Erythroblast (primary cell): ENCODE measurements at places on chromosomes 6 and 20.

- no peak for DNase-seq
Measured at GRCh38 chr6:84854811-84855400, 90.5 kb upstream of the TBX18 start.

DNA sequence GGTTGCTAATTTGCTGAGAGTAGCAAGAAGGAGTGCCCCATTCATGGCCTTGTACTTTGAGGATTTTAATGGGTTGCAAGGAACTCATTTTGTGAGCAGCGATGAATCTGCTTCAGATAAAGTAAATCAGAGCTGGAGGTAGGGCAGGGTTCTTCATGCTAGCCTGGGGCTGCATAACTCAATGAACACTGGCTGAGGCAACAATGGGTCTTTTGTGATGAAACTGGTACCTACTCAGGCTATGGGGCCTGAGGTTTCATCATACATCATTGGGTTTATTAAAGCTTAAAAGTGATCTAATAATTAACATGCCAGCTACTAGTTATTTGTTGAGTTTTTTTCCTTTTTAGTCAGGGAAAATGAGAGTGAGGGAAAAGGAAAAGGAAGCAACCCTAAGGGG, 106.9 kb downstream of the FAM50B start:
- DNase-seq = no peak

- no peak for DNase-seq
Measured at GRCh38 chr6:106398621-106399020, 38.1 kb downstream of the CRYBG1 start.

DNA sequence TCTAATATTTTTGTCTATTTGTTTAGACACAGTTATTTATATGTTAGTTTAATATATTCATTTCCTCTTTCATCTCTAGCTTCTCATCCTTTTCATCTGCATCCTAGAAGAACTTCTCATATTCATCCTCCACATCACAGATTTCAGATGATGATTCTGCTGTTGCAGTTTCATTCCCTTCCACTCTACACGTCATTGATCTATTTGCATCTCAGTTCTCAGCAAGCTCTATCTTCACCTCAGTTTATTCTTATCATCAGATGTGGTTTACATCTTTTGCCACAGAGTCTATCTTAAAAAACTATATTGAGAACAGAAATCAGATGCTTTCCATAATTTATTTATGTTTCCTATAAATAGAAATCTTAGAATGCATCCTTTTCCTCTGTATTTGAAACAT, 13.3 kb downstream of the SLC2A12 start:
- no peak for DNase-seq

- no peak for DNase-seq
Measured at GRCh38 chr20:14611479-14611878, 274.1 kb upstream of the FLRT3 start.

DNA sequence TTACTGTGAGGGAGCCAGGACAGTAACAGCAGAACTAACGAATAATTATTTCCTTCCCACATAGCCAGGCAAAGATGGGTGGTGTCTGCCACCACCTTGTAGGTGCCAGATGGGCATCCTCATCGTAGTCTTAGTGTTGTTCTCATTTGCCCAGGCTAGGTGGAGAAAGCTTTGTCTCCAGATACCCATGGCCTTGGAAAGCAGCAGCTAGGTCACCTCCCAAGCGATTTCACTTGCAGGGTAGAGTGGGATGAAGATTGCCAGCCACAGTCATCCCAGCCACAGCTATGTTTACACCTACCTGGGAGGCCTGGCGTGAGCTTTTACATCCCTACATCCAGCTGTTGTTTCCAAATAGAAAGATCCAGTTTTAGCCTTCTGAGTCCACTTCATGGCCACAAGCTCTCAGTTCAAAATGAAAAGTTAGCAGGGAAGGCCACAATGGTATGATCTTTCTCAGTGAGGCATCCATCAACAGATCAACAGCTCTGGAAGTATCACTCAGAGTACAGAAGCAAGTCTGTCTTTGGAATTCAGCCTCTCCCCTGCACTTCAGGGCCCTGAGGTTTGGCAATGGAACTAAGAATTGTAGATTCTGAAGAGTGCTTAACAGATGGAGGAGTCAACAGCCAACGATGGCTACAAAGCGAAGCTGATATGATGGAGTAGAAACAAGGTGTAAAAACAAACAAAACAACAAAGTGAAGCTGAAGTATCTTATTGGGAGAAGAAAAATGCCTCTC, 11.0 kb upstream of the SNRPC start:
- no peak for DNase-seq

DNA sequence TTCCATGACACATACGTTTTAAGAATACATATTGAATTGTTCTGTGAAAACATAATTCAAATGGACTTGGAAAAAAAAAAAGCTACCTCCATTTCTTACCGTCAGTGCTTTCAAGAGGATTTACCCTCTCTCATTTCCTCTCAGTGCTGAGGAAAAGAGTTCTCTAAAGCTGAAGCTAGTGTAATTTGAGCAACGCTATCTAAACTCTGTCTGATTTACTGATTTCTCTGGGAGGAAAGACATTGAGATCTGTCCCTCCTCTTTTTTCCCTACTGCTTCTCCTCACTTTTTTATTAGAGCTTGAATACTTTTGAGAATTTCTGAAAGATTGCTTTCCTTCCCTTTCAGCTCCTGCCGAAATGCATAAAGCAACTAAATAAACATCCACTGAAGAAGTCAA, 41.2 kb upstream of the GRIK2 start:
- DNase-seq = no peak

DNA sequence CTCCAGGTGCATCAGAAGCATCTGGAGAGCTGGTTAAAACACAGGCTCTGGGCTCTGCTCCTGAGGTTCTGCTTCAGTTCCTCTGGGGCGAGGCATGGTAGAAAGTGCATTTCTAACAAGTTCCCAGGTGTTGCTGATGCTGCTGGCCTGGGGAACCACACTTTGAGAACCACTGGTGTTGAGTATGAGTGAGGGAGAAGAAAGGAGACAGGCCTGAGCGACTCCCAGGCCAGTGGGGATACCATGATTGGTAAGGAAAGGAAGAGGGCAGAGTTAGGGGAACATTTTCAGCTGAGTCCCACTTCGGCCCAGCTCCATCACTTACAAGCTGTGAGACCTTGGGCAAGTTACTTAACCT, 36.8 kb downstream of the KIAA1755 start:
- no peak for DNase-seq

DNA sequence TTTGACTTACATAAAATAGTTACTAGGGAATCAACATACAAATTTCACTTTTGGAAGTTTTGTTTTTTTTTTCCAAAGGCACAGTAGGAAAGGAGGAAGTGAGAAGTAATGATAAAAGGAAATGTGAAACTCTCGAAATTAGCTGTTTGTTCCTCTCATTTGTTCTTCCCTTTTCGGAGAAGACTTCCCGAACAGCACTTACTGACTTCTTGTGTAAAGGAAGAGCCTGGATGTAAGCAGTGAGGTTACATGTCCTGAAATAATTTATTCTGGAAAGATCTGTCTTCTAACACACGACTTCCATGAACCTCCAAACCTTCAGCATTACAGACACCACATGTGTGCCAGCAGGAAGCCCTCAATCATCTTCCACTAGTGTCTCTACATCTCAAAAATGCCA, 59.1 kb downstream of the KIF16B start:
- no peak for DNase-seq

DNA sequence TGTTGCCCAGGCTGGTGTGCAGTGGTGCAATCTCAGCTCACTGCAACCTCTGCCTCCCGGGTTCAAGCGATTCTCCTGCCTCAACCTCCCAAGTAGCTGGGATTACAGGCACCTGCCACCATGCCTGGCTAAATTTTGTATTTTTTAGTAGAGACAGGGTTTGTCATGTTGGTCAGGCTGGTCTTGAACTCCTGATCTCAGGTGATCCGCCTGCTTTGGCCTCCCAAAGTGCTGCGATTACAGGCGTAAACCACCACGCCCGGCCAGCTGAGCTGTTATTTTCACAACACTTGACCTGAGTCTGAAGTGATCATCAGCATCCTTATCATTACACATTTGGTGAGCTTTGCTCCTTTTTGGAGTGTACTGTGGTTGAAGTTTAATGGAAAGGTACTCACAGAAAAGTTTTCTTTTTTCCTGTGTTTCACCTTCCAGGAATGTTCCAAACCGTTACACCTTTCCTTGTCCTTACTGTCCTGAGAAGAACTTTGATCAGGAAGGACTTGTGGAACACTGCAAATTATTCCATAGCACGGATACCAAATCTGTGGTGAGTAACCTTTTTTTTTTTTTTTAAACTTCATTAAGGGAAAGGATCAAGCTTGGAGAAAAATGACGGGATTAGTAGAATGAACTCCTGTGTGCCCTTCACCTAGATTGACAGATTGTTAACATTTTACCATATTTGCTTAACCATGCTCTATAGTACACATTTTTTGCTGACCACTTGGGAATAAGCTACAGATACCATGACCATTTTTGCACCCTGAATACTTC, 9.7 kb downstream of the RNF114 start:
- no peak for DNase-seq

GRCh38 chr6:90305800-90306448, 9.3 kb upstream of the BACH2 start:
- DNase-seq = no peak
